ENCODE measurements at places on chromosomes 6 and 20. TPM values are rescaled to one million over a fixed set of nuclear protein-coding genes. Genes with fewer than 3 reads are reported as not detected.

Gene MARCKS
- not detected for total RNA-seq

DNA sequence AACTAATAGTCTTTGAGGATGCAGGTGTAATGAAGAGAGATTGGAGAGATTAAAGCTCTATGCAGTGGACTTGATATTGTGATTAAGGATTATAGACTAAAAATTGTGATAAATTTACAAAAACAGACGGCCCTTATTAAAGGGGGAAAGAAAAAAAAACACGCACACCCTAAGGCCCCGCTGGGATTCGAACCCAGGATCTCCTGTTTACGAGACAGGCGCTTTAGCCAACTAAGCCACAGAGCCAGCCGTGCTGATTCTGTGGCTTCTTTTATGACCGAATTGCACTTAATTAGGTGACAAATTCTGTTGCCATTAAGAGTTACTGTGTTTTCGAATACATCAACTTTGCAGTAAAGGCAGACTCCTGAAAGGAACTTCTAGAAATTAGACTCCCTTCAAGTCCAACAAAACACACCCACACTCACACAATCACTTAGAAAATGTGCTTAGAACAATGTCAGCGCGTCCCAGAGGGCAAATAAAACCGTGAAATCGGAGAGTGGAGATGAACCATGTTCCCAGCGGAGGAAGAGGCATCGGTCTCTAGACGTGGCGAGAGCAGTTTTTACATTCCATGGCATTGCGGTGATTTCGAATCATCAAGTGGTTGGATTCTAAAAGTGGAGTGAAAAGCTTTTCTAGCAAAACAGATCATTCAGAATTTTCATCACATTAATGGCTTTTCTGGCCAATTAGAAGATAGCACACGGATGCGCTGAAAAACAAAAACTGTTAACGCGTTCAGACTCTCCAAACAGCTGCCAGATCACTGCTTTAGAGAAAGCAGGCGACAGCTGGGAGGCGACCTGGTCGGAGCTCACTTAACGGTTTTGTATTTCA is 122.6 kb downstream of the GPX5 start:
- DNase-seq = peak; percentile 84

DNA sequence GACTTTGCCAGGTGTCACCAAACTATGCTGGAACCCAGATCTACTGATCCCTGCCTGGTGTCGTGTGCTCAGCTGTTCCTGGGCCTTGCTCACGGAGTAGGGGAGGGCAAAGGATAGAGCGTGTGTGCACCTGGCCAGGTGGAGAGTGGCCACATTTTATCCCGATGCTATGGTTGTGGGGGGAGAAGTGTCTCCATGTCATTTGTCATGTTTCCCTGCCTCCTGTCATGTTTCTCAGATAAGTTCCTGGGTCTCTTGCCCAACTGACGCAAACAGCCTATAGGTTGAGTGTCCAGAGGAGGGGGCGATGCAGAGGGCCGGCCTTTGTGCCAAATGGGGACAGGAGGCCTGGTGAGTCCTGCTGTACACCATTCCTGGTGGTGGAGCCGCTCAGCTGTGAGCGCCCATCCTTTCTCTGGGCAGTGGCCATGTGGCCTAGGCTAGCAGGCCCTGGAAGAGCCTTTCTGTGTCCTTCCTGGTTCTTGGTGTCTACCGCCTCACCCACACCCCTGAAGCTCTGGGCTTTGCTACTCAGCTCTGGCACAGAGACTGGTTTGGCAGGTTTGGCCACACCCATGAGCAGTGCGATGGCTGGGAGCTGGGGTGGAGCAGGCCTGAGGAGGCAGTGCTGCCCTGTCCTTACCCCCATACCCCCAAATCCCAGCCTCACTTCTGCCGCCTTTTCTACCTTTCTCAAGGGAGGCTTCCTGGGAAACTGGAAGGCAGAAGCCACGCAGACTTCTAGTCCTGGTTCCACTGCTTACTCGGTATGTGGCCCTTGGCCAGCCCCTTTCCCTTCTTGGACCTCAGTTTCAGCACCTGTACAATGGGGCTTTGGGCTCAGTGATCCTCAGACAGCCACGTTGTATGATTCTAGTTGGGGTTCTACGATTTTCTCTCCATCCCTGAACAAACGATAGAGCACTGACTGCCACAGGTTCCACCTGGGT is 32.3 kb upstream of the EPB41L1 start:
- no peak for DNase-seq

- DNase-seq = no peak
These were observed 78.3 kb downstream of the CD109 start for GRCh38 chr6:73774311-73774774.

Gene PKIB
- total RNA-seq = not detected

DNA sequence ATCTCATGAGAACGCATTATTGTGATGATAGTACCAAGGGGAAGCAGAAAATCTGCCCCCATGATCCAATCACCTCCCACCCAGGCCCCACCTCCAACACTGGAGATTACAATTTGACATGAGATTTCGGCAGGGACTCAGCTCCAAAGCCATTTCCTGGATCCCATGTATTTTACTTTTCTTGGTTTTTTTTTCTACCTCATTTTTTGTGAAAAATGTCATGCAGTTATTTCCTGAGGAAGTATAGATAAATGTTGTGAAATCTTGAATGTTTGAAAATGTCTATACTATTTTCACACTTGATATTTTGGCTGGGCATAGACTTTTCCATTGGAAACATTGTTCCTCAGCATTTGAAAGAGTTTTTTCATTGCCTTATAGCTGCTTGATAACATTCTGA is 9.1 kb upstream of the BRPF3 start:
- peak; percentile 32 for DNase-seq

GRCh38 chr20:62064770-62065673 is 659 bp downstream of the TAF4 start:
- peak; percentile 69 for DNase-seq

GRCh38 chr20:20273286-20273685 is 94.6 kb upstream of the INSM1 start:
- no peak for DNase-seq

- no peak for DNase-seq
These were observed 250.3 kb upstream of the PLN start for GRCh38 chr6:118297821-118298220.

DNA sequence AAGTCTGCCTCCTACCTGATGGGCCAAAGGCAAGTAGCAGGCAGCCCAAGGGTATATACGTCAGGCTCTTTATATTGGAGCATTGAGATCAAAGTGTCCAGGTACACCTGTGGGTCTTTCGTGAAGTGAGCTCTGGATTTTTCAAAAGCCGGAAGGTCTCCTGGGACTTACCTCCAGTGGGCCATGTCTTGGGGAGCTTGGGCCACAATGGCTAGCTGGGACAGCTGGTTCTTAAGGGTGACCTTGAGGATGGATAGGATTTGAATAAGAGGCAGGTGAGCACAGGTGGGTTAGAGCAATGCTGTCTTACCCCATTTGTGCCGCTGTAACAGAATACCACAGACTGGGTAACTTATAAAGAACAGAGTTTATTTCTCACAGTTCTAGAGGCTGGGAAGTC is 153.4 kb downstream of the CDC5L start:
- no peak for DNase-seq

Gene GHRH
- total RNA-seq = not detected

GRCh38 chr20:7003598-7003997 is 236.1 kb downstream of the BMP2 start:
- DNase-seq = no peak

DNA sequence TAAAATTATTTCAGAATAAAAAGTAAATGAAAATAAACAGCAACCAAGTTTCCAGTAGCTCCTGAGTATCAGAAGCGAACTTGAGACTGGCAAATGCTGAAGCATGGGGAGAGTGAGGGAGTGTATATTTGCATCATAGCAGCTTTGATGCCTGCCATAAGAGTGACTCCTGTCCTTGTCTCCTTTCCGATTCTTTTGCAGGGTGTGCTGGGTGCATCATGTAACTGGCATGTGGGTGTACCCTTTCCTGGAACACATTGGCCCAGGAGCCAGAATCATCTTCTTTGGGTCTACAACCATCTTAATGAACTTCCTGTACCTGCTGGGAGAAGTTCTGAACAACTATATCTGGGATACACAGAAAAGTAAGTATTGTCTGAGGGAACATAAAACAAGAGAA is 117.4 kb downstream of the ADAT2 start:
- DNase-seq = no peak

Gene ETV7
- 0.54 TPM for total RNA-seq

- DNase-seq = no peak
These were observed 95.6 kb upstream of the PHACTR3 start for GRCh38 chr20:59508729-59509128.

DNA sequence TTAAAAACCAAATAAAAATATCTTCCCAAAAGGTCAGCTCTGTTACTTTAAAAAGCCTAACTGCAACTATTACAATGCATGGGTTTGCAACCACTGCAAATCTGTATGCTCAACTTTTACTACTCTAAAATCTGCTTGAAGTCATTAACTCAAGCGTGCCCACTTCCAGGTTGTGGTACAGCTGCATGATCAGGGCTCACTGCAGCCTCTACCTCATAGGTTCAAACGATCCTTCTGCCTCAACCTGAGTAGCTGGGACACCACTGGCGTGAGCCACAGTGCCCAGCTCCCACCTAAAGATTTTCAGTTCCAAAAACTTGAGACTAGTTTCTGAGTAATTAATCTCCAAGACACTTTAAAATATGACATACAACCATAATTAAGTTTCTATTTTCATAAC is 8.2 kb downstream of the DIDO1 start:
- DNase-seq = peak; percentile 81

GRCh38 chr20:44011251-44011940 is 96.7 kb downstream of the TOX2 start:
- no peak for DNase-seq

Gene TSPYL1
- total RNA-seq = 41.2 TPM

Gene SPATS1
- not detected for total RNA-seq

DNA sequence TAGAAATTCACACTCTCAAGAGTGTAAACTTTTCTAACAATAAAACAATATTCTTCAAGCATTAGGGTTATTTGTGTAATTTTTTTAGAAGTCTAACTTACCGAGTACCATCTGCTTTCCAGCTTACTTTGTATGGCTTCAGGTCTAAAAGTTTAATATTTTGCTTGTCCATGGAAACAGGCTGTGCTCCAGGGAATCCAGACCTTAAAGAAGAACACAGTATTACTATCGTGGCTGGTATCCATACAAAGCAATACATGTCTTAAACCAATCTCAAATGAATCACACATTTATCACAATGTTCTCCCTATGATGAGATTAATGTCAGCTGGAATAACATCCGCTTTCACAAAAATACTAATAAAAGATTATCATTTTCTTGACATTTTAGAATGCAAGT is 73.0 kb downstream of the RNGTT start:
- no peak for DNase-seq

DNA sequence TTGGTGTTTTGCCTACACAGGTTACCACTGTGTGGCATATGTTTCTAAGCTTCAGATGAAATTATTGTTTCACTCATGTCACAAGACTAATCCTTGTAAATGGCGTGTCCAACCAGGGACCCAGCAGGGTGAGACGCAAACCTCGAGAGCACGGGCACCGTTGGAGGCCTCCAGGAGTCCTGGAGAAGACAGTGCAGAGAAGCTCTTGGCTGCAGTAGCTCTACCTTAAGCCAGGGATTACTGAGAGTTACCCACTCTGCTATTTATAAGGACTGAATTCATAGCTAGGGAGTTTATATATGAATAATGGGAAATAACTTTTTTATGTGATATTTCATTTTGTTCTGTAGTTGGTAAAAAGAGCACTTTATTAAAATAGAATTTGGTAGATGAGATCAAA is 137.4 kb downstream of the SLC24A3 start:
- no peak for DNase-seq

DNA sequence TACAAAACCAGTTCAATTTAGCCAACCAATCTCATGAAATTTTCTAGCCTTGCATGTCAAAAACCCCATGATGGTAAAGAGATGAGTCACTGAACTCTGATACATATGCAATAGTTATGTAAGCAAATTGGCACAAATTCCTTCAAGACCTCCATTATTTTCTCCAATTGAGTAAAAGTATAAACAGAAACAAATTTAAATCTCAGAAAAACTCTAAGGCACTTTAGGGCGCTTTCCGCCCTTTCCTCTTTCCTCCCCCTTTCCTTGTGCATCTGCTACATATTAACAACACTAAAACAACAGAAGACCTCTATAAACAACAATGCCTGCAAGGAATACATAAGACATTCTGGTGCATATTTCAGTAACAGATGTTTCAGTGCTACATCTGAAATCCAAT is 48.5 kb downstream of the KIF13A start:
- no peak for DNase-seq

Gene RIMS1
- not detected for total RNA-seq

Gene CLDN20
- total RNA-seq = 0.21 TPM

Gene MCCD1
- not detected for total RNA-seq

Gene FOXF2
- total RNA-seq = not detected

DNA sequence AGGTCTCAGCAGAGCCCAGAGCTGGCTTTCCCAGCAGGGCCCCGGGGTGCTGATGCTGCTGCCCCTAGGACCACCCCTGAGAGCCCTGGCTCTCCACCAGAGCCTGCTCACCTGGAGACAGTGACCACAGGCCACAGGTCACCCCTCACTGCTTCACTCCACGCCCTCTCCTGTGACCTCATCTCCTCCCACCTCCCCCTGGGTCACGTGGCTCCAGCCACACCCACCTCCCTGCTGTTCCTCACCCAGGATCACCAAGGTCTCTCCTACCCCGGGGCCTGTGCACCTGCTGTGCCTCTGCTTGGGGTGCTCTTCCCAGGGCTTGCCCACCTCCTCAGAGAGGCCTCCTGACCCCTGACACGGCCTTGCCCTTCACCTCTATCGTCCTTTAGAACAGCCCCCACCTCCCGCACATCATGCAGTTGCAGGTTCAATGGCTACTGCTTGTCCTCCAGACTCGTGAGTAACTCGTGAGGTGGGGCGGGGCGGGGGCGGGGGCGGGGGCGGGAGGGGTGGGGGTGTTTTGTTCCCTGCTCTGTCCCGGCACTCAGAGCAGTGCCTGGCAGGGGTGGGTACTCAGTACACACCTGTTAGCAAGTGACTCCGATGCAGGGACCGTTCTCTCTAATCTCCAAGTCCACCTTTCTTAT is 468.0 kb downstream of the PREX1 start:
- DNase-seq = no peak

- DNase-seq = no peak
These were observed 50.8 kb upstream of the SASH1 start for GRCh38 chr6:148291876-148292275.

Gene CASS4
- 3.1 TPM for total RNA-seq

GRCh38 chr6:111110036-111110435 is 22.7 kb downstream of the SLC16A10 start:
- no peak for DNase-seq

Gene WRNIP1
- 49.3 TPM for total RNA-seq

Gene CST5
- total RNA-seq = not detected

DNA sequence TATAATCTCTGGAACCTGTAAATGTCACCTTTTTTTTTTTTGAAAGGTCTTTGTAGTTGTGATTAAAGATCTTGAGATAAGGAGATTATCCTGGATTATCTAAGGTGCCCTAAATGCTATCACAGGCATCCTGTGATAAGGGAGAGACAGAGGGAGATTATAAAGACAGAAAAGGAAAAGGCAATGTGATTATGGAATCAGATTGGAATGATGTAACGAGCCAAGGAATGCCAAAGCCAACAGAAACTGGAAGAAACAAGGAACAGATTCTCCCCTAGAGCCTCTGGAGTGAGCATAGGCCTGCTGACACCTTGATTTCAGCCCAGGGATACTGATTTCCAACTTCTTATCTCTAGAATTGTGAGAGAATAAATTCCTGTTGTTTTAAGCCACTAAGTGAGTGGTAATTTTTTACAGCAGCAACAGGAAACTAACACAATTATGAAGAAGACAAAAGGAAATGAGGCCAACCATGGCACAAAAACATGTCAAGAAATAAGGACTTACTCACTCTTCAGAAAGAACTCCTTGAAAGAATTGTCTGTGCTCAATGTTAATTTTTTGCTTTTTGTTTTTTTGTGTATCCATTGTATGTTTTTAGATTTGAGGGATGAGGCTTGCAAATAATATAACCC is 82.7 kb downstream of the CFAP61 start:
- DNase-seq = no peak

Gene TTK
- total RNA-seq = 22.4 TPM

Data from activated CD4-positive, alpha-beta T cell treated with anti-CD3 and anti-CD28 coated beads, Interleukin-2, amount 10 ng/mL, durations not matched to agents 24 days and 14 days (primary cell).